ENCODE measurements at places on chromosomes 4 and X.

DNA sequence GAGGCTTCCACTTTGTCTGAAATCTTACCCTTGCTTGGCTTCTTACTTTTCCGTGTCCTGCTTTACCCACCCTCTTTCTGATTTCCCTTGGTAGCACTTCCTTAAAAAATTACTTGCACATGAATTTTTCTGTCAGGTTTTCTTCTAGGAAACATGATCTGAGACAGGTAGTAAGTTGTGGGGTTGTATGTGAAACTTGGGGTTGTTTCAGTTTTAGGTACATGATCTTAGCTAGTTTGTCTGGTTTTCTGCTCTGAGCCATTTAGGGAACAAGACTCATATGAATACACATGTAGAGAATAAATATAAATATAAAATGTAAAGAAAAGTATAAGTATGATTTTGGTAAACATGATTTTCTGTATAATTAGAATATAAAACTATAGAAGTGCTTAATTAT lies 17.4 kb upstream of the ARMCX2 start:
- DNase-seq = no peak

- no peak for DNase-seq
Observed at GRCh38 chr4:65667506-65668041, 2.7 kb downstream of the EPHA5 start.

- DNase-seq = no peak
Observed at GRCh38 chrX:71216485-71216884, 6.5 kb upstream of the GJB1 start.

DNA sequence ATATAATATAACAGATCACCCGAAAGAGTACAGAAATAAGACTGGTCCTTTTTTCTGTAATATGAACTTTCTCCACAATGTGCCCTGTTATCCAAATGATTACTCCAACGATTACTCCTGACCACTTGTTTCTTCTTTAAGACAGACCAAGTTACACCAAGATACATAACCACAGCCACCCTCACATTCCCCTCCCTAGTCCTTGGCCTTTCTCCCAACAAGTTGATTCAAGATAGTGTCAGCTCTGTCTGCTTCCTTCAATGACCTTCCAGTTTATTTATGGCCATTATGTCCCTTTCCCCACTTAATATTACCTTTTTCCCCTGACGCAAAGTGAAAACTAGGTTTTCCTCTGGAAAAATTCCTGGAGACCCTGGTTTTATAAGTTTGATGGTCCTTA lies 397.2 kb downstream of the FAM47B start:
- no peak for DNase-seq

- DNase-seq = no peak
Observed at GRCh38 chrX:41923978-41924683, 777 bp upstream of the CASK start.

Data from cerebellar nuclear complex (tissue), 1 donor.